ENCODE measurements at places on chromosomes 4 and X.

GRCh38 chr4:169616846-169617245, 3.5 kb upstream of the CLCN3 start:
- DNase-seq = no peak

DNA sequence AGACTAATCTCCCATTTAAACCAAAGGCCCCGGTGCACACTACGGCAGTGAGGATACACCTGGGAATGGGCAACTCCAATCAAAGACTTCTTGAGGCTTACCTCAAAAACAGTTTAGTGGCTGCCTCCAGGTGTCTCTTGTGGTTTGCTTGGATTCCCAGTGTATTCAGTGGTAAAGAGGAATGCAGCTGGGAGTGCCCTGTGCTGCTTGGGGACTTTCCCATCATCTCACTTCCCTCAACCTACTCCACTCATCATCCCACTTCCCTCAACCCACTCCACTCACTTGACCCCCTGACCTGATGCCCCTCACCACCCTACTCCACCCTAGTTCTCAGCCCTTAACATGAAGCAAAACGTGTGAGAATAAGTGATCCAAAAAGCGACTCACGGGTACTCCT, 177.3 kb upstream of the ETNPPL start:
- no peak for DNase-seq

DNA sequence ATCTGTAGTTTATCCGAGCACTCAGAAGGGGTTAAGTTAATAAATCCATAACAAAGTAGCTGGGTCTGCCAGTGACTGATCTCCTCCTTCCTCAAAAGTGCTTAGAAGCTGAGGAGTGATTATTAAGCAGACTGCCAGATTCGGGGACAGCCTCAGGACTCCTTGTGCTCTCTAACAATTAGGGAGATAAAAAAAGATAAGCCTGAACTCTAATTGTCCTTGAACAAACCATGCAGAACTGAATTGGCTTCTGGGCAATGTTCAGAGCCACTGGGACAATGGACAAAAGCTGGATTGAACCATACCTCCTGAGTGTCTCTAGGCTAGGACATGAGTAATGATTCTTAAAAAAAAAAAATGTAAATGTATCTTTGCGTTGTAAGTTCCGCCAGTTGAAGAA, 22.7 kb upstream of the GRPR start:
- DNase-seq = no peak

DNA sequence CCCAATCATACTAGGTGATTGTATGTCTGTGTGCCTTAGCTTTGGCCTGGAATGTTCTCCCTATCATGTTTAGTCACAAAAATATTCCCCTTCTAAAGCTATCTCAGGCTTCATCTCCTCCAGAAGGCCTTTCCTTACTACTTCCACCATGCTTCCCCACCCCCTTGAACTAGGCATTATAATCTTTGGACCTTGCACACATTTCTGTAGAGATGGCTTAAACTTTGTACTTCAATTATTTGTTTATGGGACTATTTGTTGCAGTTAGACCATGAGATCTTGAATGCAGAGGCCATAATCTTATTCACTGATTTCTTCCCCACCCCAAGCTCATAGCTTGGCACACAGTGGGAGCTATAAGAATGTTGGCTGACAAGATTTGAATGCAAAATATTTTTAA, 262.0 kb upstream of the EDA2R start:
- no peak for DNase-seq

DNA sequence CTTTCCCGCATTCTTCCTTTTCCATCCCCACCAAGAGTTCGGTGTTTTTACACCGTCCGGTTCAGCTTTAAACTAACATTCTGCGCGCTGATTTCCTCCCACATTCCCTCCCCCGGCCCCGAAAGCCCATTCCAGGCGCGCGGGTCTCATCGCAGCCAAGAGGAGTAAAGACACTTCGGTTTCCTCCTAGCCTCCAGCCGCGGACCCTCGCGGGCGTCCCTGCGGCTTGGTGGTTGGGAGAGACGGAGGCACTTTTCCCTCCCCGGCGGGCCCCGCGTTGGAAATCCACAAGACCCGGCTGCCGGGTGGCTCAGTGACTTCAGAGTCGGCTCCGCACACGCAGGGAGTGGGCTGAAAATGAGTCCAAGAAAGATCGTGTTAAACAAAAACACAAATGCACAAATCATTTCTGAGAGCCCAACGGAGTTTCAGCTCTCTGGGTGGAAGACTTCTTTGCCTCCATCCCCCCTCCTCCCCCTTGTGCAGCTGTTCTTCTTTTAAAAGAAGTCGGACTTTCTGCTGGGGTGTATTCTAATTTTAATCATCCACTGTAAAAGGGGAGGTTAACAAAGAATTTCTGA, 2.0 kb upstream of the ARX start:
- DNase-seq = no peak

DNA sequence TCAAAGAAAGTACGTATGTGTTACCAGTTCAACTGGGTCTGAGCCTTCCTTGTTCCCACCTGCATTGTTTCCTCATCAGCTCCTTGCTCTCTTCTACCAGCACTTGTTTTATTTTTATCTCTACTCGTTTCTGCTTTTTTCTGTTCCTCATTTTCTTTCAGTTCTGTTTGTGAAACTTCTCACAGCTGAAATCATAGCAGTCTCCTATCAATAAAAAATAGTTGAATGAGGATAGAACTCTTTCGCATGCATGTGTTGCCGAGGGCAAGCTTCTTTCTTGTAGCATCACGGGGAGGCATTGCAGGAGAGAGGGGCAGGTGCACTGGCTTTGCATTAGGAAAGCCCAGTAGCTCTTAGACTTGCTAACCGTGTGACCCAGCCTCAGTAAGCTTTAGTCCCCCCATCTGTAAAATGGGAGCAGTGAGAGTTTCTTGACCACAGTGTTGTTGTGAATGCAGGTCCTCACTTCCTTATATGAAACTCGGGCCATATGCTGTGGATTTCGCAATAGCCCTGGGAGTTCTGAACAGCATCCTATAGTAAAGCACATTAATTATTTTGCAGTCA, 24.7 kb downstream of the OFD1 start:
- DNase-seq = no peak

- DNase-seq = no peak
These were observed 157.9 kb downstream of the GBA3 start for GRCh38 chr4:22850630-22851029.

GRCh38 chr4:184250795-184251669, 33.4 kb upstream of the ENPP6 start:
- DNase-seq = no peak

DNA sequence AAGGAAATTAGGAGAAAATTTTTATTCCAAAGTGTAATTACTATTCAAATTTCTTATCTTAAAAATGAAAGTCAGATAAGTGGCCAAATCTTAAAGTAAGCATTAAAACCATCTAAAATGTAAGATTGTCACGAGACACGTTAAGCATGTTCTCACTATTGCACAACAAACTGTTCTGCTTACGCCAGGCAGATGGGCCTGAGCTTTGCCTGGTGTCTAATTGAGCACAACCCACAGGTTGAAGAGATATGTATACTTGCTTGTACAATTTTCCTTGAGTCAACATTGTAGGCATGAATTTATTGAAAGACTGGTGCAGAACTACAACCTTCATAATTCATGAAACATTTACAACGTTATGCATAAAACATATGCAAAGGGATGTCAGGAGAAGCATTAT, 3.9 kb downstream of the RNF128 start:
- DNase-seq = no peak

DNA sequence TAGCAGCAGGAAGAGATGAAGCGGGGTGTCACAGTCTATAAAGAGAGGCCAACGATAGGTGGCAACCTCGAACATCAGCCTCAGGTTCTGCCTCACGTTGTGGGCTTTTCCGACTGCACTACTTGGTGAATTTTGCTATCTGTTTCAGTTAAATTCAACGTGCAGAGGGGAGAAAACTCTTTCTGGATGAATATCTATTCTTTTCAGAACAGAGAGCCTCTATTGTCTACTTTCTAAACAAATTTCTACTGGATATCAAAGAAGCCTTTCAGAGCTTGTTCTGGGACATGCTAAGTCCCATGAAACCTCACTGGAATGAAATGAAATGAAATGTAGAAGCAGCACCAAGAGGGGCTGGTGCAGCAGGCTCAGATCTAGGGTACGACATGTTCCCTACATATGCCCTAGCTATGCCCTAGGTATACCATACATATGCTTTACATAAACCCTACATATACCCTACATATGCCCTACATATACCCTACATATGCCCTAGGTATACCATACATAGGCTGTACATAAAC, 116.5 kb upstream of the TRIM2 start:
- no peak for DNase-seq

- no peak for DNase-seq
These were observed 973.1 kb upstream of the GRID2 start for GRCh38 chr4:91330555-91331137.

GRCh38 chrX:31711166-31711565, 639.3 kb upstream of the FTHL17 start:
- no peak for DNase-seq

DNA sequence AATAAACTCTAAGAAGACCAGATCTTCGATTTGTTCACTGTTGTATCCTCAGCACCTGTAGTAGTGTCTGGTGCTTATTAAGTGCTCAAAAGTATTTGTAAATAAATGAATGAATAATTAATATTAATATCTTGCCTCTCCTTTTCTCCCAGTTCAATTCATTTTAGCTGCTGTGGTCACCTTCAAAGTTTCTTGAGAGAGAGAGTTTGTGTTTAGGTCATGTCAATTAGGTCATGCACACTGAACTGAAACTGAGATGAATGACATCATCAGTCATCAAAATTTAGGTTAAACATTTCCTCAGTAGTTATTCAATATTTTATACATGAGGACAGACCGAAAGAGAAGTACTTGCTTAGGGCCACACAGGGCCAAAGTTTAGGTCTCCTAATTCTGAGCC, 73.5 kb downstream of the ANXA3 start:
- DNase-seq = no peak

DNA sequence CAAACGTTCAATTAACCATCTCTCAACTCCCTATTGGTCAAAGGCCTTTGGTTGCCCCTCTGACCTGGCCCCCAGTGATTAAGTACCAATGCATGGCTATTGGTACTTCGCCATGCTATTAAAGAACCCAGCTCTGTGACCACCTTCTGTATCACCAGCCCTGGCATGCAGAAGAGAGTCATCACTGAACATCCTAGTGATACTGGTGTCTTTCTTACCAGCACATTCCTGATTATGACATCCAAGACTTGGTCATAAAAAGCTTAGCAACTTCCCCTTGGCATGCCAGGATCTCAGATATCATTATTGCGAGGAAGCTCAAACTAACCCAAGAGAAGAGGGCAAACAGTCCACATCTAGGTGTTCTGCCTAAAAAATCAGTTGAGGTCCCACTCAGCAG, 122.3 kb upstream of the OTUD4 start:
- no peak for DNase-seq

DNA sequence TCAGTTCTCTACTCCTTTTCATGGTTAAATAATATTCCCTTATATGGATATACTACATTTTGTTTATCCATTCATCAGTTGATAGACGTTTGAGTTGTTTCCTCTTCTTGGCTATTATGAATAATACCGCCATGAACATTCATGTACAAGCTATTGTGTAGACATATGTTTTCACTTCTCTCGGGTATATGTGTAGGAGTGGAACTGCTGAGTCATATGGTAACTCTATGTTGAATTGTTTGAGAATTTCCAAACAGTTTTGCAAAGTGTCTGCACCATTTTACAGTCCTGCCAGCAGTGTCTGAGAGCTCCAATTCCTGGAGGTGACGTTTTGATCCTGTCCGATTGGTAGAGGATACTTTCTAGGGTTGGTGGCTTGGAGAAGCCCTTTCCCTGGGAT, 23.6 kb downstream of the PLAC1 start:
- DNase-seq = no peak

- DNase-seq = no peak
These were observed 13.0 kb upstream of the KDR start for GRCh38 chr4:55138367-55138766.

DNA sequence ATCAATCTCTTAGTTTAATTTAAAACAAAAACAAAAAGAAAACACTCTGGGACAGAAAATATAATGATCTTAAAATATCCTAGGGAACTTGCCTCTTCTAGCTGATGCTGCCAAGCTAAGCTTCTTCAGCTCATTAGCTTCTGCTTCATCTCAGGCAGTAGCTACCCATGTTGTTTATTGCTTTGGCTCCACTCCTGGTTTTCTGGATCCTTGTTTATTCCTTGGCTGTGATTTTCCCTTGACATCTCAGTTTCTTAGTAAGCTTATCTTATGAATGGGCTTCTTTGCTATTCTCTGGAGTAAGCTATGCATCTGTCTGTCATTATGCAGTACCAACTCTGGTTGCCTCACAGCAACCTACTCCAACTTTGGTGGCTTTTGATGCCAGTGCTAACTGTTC, 5.1 kb upstream of the MTHFD2L start:
- DNase-seq = no peak

DNA sequence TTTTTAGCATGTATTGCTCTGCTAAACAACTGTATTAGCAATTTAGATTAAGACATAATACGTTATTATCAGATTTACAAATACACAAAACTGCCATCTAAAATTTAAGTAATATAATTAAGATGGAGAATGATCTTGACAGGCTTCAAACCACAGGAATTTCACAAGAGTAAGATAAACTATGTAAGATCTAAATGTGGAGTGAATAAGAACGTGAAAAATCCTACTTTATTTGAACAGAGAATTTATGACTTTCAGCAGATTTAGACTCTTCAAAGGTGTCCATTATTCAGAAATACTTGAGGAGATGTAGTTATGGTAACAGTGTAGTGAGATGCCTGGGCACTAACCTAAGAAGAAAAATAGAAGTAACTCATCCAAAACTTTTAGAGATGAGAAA, 73.2 kb downstream of the SLC4A4 start:
- no peak for DNase-seq

DNA sequence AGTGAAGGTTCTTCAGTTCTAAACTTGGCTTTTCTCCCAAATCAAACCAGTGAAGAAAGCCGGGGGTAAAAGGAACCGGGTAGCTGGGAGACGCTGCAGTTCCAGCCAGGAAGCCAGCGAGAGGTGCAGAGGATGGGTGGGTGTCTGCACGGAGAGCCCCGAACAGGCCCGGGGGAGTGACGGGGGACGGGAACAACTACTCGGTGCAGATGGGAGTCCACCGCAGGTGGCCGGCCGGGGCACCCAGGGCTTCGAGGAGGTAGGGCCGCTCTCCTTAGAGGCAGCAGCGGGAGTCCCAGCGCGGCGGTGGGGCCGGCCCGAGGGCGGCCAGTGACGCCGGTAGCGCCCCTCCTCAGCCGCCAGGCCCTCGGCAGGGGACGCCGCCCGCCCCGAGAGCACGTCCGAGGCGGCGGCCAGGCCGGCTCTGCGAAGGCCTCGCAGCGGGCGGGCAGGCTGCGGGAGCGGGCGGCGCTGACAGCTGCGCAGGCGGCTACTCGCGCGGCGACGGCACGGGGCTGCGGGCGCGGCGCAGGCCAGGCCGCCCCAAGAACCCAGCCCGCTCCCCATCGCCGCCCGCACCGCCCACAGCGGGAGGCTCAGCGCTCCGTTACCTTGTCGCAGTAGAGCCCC, 449 bp downstream of the FBXL5 start:
- DNase-seq = peak; percentile 44

DNA sequence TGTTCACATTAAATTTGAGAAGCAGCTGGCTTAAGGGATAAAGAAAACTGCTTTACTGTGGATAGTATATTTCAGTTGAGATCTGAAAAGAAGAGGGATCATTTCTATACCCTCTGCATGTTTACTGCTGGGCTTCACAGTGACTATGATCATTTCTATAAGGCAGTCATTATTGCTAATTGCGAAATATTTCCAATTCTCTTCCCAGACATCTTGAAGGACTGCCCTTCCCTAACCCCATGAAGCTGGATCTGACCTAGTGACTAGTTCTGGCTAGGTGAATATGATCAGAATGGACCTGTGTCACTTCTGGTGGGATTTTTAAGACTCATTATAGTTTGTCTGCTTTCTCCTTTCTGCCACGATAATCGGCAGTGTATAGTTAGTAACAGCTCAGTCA, 506.5 kb upstream of the GALNT7 start:
- DNase-seq = no peak
